Fibroblast of upper back skin (primary cell): ENCODE measurements at places on chromosomes 1 and 21.
A peak's percentile ranks its signal among the peaks of the same experiment; 100 is the strongest.

GRCh38 chr21:41242238-41242829, 74.3 kb upstream of the FAM3B start:
- no peak for DNase-seq

GRCh38 chr1:71377886-71378285, 297.1 kb upstream of the ZRANB2 start:
- DNase-seq, result no peak

- no peak for DNase-seq
These were observed 456.4 kb upstream of the DEPDC1 start for GRCh38 chr1:68953311-68953710.

GRCh38 chr1:174405219-174405618, 42.5 kb upstream of the GPR52 start:
- DNase-seq, result peak; percentile 12

DNA sequence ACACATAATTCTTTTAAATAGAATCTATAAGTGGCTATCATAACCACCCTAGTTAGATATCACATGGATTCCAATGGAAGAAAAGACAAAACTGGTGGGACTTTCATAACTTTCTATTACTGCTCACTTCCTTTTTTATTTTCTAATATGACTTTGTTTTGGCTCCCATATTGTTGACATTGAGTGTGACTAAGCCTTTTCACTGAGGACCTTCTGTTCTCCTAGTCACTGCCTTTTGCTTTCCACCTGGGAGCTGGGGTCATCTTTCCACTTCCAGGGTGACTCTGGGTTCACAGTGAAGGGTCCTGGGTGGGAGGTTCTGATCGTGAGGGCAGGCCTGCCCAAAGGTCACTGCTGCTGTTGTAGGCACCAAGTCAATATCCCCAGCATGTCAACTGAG, 275.8 kb downstream of the TGFB2 start:
- no peak for DNase-seq

- DNase-seq, result no peak
These were observed 75.4 kb upstream of the SLC45A1 start for GRCh38 chr1:8242498-8242897.

GRCh38 chr1:84174051-84174556, 30.0 kb downstream of the PRKACB start:
- peak; percentile 66 for DNase-seq

GRCh38 chr21:44773291-44773932, 28.2 kb downstream of the UBE2G2 start:
- DNase-seq, result no peak

DNA sequence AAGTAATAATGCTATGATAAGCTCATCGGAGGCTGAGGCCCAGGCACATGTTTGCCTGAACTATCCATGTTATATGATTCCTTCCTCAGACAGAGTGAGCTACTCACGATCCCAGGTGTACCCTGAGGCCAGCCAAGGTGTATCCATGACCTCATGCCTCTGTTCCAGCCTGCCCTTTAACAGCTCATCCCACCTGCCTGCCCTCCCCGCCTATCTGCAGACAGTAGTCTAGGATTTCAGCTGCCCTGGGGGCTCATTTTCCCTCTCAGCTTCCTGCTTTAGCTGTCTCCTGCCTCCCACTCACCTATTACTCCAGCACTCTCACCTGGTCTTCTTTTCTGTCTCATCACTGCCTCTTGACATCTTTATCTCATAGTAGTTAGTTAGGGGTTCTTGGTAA, 1.9 kb upstream of the IL24 start:
- DNase-seq, result no peak

GRCh38 chr1:108199201-108199691, 897 bp downstream of the SLC25A24 start:
- peak; percentile 40 for DNase-seq

GRCh38 chr1:227944931-227945890, 2.5 kb downstream of the WNT9A start:
- no peak for DNase-seq

DNA sequence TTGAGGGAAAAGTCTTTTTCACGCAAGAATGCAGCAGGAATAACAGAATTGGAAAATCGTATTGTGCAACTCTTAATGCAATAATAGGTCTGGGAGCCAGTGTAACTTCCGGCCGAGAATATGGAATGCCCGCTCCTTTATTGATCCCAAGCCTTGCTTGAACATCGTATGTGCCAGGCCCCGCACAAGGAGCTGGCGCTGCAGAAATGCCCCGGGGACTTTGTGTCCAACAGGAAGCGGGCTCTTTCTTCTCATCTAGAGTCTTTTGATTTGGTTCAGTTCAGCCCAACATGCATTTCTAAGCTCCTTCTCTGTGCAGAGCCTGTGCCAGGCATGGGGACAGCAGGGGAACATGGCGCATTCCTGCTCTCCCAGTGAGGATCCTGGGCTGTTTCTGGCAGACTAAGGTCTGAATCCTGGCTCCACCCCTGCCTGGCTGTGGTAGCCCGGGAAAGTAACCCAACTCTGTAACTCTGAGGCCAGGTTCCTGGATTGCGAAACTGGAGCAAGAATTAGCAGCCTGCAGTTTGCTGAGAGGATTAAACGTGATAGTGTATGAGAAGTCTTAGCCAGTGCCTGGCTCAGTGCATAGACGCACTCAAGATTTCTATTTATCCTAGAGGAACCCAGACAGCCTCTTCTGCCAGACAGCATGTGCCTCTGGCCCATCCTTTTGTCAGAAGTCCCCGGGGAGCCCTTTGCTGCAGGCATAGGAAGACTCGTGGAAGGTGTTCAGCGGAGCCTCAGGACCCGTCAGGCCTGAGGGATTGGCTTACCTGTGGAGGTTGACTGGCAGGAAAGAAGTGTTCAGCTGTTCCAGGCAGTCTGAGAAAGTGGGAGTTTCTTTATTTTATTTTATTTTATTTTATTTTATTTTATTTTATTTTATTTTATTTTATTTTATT, 987 bp upstream of the CDCP2 start:
- DNase-seq, result peak; percentile 80

DNA sequence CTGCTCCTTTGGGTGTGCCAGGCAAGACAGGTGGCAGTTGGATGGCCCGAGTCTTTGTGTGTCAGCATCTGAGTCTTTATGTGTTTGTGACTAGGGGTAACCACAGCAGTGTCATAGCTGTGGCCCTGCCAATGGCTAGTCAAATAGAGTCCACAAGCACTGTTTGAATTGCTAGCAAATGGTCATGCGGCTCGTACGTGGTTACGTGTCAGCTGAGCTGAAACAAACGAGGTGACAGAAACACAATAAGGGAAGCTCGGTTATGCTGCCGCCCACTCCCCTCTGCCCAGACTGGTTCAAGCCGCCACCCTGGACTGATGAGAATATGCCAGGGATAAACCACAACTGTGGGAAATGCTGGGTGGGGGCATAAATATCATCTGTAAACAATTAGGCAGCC, 174.3 kb upstream of the LMO4 start:
- DNase-seq, result peak; percentile 6

DNA sequence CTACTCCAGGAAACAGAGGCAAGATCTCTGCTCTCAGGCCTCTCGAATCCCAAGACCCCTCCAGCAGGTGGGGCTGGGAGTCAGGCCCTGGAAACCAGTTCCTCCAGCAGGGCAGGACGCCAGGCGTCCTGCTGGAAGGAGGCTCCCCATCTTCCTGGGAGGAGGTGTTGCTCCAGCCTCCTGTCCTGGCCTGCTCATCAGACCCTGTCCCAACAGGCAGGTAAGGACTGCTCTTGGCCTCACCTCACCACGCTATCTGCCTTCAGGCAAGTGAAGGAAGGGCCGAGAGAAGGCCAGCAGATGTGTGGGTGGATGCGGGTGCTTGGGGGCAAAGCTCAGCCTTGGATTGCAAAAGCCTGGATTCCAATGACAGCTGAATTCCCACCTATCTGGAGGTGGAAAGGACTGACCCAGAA, 82.9 kb downstream of the SSBP3 start:
- DNase-seq, result no peak

DNA sequence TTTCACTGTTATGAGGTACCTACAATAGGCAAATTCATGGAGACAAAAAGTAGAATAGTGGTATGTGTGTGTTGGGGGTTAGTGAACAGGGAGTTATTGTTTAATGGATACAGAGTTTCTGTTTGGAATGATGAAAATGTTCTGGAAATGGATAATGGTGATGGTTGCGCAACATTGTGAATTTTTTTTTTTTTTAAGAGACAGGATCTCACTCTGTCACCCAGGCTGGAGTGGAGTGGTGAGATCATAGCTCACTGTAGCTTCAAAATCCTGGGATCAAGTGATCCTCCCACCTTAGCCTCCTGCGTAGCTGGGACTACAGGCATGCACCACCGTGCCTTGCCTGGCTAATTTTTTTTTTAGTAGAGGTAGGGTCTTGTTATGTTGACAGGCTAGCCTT, 34.5 kb upstream of the TRABD2B start:
- DNase-seq, result no peak

GRCh38 chr1:100769906-100770646, 50.5 kb downstream of the VCAM1 start:
- DNase-seq, result no peak

- no peak for DNase-seq
These were observed 5.0 kb downstream of the LAPTM5 start for GRCh38 chr1:30752651-30752908.

- DNase-seq, result no peak
These were observed 34.9 kb downstream of the ST6GALNAC3 start for GRCh38 chr1:76109404-76109803.

DNA sequence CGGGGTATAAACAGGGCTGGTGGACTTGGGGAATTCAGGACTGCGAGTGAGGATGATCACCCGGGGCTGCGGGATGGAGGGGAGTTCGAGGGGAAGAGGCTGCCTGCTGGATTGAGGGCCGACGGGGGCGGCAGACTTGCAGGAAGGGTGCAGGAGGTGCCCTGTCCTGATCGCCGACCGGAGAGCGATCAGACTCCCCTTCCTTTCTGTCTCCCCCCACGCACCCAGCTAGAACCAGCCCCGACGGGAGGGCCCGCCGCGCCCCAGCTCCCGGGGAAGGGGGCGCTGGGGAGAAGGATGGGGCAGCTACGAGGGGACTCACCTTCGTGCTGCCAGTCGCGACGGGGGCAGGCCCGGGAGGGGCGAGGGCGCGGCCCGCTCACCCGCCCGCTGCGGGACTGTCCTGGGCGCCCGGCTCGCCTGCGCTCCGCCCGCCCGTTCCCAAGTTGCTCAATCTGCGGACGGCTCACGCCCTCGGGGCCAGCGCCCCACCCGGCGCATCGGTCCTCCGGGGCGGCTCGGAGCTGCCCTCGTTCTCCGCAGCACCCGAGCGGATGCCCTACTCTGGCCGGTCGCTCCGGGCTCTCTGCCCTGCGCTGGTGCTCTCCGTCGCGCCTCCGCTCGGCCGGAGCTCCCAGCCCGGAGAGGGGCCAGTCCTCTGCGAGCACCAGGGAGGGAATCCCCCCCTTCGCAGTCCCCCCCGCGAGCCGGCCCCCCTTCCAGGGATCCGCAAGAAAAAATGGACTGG, at the start of gene RSPO1:
TSS of gene RSPO1 (minus strand) at position 649 of the 748 bp plus-strand sequence. CDS start 5,231 bp downstream, outside the sequence.
- DNase-seq, result no peak

DNA sequence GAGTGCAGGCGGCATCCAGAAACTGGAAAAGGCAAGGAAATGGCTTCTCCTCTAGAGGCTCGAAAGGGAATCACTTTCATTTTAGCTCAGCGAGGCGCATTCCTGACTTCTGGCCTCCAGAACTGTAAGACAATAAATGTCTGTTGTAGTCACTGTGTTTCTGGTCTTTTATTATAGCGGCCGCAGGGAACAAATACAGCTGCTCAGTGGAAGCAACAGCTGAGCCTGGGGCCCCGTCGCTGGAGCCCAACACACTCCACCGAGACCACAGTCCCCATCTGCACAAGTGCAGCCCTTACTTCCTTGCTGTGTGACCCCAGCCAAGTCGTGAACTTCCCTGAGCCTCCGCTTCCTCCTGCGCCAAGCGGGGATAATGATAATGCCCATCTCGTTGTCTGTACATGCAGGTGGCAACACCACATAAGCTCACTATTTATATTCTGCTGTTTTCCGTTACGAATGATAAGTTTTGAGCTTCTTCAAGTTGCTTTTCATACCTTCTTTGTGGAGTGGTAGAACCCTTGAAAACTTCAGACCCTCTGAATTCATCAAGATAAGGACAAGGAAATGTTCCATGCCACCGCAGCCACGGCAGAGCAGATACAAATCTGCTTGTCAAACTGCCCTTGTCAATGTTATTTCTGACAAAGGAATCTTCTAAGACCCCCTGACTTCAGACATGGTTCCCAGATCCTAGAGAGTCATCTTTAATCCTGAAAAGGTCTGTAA, 3.2 kb upstream of the LAPTM5 start:
- no peak for DNase-seq

GRCh38 chr1:42586016-42586415, 72.2 kb upstream of the PPIH start:
- DNase-seq, result no peak

GRCh38 chr1:60111716-60112115, 38.1 kb upstream of the C1orf87 start:
- no peak for DNase-seq

- peak; percentile 60 for DNase-seq
These were observed 108.2 kb downstream of the CLEC20A start for GRCh38 chr1:178388418-178389145.

DNA sequence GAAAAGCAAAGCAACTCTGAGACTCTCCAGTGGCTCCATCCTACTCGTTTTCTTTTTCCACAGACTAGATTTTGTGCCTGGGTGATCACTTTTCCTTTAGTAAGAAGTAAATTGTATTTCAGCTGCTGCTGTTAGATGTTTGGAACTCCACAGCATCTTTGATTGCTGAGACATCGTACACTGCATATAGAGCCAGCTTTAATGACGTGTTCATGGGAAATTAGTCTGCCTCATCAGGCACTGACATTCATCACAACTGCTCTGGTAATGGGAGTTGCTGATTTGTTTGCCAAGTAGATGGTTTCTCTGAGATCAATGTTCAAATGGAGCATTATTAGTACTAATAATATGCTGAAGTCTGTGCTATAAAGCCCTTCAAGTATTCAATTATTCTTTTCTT, 573.8 kb upstream of the NR5A2 start:
- no peak for DNase-seq

DNA sequence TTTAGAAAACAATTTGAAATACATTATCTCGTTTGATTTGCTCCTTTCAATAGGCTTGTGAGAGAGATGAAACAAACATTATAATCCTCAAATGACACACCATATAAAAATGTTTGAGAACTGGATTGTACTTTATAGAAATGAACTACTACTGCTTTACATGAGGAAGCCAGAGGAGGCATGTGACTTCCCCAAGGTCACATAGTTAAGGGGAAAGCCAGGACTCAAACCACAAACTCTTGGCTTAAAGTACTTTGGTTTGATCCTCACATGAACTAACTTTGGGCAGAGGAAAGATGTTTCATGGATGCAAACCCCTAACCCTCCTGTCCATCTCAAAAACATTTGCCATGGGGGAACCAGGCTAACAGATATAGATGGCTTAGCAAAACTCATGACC, 4.7 kb downstream of the ARHGEF11 start:
- DNase-seq, result peak; percentile 56

- DNase-seq, result no peak
These were observed 681 bp upstream of the GPR61 start for GRCh38 chr1:109538827-109539555.
